CD8-positive, alpha-beta memory T cell (primary cell): ENCODE measurements at places on chromosomes 7 and 10.

DNA sequence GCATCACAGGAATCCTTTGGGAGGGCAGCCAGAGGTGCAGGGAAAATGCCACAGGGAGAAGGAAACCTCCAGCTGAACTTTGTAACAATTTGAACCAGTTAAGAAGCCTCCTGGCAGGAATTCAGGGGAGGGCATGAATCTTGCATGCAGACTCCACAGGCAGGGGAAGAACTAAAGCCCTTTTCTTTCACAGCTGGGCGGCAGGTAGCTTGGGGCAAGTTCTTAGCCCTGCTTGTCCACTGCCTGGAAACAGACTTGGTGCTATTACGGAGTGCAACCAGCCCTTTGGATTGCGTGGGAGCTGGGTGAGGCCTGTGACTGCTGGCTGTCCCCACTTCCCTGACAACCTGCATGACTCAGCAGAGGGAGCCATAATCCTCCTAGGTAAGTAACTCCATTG, 51.7 kb upstream of the ADAM12 start:
- no peak for DNase-seq

GRCh38 chr7:55020466-55020871, 1.7 kb downstream of the EGFR start:
- no peak for DNase-seq

DNA sequence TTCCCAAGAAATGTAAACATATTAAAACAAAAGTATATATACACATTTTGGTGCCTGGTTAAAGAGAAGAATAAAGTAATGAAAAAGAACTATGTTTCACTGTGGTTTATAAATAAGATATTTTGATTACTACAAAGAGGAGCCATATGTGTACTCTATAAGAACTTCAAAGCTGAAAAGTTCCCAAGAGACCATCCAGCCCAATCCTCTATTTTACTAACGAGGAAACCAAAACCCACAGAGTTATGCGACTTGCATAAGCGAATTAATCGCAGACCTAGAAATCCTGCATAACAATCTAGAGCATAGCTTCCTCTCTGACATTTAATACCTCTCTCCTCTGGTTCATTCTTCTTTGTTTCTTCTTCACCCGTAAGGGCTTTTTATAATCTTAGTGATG, 937.1 kb downstream of the CNTNAP2 start:
- DNase-seq: no peak

GRCh38 chr10:112565434-112566053, 118.5 kb downstream of the VTI1A start:
- no peak for DNase-seq

GRCh38 chr7:131328377-131329175, 900 bp downstream of the MKLN1 start:
- DNase-seq: no peak

DNA sequence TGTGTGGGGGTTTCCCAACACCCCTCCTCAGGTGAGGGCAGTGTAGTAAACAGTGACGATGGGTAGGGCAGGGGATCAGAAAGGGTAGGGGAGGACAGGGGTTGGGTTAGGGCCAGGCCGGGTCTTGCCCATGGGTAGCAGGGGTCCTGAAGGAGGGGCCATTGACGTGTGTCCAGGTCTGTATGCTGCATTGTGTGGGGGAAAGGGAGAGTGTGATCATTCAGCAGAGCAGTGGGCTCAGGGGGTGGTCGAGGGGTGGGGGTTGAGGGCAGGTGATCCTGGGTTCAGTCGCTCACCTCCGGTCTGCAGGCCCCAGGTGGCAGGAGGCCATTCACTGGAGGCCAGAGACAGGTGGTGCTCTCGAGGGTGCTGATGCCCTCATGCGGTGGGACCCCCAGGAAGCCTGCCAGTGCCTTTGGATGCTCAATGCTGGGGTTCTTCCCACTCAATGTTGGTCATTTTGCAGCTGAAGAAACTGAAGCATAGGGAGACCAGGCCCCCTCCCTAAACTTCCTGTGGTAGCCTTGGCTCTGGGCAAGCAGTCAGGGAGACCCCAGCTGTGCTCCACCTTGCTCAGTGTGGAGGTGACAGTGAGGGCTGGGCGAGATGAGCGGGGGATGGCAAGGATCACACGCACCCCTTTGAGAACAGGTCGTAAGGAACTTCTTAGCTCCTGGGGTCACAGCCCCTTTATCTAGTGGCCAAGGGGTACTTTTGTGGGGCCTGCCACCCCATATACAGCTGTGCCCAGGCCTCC, 48.8 kb upstream of the CAMK2B start:
- DNase-seq: no peak

DNA sequence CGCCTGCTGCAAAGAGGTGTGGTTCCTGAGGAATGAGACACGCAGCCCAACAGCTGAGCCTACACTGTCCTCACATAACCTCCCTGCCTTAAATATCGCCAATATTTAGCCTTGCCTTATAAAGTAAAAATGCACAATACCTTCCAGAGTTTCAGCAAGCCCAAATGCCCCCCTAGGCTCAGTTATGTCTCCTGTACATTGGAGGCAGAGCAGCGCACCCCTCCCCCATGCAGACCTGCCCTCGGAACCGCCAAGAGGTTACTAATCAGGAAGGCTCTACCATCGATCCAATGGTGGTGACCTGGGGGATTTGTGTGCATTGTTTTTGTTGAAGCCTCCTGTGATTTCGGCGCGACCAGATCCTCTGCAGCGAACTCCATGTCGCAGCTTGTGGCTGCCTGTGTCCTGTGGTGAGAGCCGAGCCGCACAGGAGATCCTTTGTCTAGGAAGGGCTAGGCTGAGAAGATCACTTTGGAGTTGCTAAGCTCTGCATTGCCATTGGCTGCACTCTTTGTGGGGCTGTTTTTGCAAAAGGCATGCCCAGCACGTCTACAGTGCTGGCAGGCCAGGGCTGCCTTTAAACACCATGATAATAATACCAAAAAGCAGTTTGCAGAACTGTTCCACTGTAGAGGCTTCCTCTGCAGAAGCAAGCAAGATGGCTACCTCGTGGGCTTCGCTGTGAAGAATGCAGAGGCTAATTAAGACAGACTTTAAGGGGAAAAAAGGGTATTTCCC, 40.1 kb downstream of the TET1 start:
- peak; percentile 53 for DNase-seq

DNA sequence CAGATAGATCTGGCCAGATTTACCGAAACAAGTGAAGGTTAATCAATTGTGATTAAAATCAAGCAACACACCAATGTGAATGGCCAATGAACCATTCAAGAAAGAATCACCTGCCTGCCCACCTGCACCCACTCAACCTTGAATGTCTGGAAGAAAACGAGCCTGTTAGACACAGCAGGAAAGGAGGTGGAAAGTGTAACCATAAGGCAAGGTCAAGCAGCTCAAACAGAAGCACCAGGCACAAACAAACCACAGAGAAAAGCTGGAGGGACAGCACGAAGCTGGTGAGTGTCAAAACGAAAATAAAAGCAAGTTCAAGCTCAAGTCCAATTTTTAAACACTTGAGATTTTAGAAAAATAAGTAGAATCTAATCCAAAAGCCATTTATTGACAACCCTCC, 64.9 kb downstream of the STEAP1B start:
- no peak for DNase-seq

DNA sequence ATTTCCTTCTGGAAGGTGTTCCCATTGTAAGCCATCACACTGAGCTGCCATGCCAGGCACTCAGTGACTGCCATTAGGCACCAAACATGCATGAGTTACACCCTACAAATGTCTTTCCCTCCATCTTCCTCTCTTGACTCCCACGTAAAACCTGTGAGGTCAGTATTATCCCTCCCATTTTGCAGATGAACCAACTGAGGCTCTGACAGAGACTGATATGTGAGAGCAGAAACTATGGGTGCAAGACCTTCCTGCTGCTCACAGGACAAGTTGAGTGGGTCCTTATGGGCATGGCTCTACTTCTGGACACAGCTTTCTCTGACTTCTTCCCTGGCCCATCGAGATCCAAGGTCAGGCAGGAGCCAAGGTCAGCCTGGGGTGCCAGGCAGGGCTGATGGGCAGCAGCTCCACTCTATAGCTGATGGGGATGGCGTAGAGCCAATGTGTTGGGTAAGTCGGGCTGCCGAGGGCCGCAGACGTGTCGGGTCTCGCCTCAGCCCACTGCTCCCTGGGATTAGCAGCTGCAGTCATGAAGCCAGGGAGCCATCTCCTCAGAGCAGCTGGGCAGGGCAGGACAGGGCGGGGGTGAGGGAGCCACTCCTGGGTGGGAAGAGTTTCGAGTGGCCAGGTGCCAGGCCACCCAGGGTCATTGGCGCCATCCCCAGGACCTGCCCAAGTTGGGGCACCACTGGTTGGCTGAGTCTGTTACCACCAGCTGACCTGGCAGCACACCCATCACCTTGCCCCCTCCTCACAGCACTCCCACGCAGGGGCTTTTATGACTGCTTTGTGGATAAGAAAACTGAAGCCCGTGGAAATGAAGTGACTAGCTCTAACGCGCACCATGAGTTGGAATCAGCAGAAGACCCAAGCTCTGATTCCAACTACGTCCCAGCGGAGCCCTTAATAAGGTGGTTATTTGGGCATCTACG, 117.8 kb upstream of the ZMIZ1 start:
- no peak for DNase-seq

DNA sequence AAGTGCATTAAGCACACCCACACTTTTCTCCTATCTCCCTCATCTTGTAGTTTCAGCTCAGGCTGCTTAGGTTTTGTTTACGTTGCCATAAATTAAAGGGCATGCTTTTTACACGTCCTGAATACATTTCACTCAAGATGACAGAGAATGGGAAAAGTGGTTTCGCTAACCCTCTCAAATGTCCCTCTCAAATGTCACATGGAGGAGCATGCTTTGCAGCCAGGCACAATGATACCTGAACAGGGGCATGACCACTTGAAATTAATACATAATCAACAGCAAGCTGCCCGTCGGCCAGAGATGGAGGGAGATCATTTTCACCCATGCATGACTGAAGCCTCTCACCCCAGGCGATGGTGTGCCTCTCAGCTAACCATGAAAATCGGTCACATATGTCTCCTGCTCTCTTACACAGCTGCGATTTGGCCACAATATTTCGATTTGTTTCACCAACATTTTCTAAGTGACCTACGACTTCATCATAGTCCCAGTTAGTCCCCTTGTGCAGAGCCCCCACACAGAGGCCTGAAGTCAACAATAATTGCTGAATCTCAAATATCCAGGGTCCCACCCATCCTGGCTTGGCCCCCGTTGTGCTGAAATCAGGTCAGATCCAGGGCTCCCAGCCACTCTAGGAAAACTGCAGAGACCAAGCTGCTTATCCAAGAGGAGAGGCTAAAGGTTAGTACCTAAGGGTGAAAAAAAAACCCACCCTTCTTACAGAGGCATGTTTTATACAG, 373.9 kb upstream of the NFE2L3 start:
- no peak for DNase-seq

- no peak for DNase-seq
Observed at GRCh38 chr10:97685395-97685958, 1.6 kb downstream of the AVPI1 start.

GRCh38 chr10:22478555-22479334, 133.4 kb downstream of the SPAG6 start:
- no peak for DNase-seq

GRCh38 chr7:28329661-28330363, 82.5 kb upstream of the CREB5 start:
- no peak for DNase-seq

DNA sequence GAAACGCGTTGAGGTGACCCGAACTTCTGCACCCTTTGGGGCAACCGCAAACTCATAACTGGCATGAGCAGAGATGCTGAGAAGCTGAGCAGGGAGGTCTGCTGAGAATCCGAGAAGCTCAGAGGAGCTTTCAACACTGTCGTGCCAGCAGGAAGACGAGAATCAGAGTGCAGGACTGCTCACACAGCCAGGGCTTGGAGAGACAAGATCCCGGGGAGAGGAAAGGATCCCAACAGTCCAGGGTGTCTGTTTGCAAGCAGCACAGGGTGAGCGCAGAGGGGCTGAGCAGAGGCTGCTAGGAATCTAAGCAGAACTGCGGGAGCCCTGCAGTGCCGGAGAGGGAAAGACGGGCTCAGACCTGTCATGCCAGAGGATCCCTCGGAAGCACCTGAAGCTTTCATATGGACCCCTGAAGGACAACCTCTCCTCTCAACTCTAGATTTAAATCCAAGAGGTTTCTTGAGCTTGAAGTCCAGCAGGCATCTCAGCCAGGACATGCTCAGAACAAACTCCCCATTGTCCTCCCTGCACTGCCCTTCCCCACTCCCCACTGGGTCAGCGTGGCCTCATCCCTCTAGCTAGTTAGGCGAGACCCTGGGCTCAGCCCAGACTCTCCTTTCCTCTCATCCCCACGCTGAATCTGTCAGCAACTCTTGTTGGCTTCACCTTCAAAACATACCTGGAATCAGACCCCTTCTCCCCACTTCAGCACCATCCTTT, 40.7 kb downstream of the FOXL3 start:
- no peak for DNase-seq

DNA sequence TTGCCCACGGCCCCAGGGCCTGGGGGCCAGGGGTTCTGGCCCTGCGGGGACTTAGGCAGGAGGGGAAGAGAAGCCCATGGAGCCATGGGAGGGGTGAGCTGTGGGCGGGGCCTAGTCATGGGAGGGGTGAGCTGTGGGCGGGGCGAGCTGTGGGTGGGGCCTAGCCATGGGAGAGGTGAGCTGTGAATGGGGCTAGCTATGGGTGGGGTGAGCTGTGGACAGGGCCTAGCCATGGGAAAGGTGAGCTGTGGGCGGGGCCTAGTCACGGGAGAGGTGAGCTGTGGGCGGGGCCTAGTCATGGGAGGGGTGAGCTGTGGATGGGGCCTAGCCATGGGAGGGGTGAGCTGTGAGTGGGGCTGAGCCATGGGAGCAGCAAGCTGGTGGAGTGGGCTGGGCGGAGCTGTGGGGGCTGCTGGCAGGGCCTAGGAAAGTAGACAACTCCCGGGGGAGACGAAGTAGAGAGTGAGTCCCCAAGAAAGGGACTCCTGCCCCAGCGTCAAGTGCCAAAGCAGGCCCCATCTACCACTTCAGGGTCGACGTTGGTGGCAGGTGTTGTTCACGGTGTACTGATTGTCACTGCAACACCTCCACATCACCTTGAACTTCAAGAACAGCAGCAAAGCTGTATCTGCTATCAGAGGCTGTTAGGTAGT, 19.2 kb upstream of the TTYH3 start:
- DNase-seq: no peak

DNA sequence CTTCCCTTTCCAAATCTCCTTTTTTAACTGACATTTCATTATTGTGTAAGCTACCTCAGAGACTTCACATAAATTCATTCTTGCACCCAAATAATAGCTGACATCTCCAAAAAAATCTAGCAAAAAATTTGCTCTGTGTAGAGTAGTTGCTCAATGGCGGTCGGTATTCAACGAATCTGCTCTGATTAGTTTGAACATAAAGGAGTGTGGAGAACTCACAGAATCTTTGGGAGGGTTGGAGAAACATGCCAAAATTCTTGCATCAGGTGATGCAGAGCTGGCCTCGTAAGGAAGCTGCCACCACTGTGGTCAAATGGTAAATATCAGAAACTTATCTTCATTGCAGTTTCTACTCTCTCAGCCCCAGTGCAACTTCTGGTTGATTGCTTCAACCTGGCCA, 201.2 kb upstream of the MDFIC start:
- DNase-seq: no peak

- no peak for DNase-seq
Observed at GRCh38 chr7:2928613-2929311, 84.7 kb upstream of the GNA12 start.

DNA sequence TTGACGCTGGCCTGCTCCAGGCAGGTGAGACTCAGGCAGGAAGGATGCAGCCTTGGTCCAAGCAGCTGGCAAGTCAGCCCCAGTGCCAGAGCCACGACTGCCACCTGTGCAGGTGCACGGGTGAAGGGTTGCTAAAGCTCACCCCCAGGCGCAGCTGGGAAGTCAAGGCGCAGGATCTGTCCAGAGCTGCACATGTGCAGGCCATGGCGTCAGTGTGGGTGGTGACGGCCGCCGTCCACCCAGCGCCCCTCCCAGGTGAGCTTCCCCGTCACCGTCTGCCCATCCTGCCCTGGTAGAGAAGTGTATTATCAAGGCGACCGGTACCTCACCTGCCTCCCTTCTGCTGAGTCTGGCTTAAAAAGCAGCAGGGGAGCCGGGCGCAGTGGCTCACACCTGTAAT, 110.1 kb downstream of the MAD1L1 start:
- DNase-seq: no peak
